NK-92 treated with Interleukin-12 subunit alpha and Interleukin-12 subunit beta, amount 100 ng/mL, for 24 hours (cell line): ENCODE measurements at places on chromosomes 3 and 15.

DNA sequence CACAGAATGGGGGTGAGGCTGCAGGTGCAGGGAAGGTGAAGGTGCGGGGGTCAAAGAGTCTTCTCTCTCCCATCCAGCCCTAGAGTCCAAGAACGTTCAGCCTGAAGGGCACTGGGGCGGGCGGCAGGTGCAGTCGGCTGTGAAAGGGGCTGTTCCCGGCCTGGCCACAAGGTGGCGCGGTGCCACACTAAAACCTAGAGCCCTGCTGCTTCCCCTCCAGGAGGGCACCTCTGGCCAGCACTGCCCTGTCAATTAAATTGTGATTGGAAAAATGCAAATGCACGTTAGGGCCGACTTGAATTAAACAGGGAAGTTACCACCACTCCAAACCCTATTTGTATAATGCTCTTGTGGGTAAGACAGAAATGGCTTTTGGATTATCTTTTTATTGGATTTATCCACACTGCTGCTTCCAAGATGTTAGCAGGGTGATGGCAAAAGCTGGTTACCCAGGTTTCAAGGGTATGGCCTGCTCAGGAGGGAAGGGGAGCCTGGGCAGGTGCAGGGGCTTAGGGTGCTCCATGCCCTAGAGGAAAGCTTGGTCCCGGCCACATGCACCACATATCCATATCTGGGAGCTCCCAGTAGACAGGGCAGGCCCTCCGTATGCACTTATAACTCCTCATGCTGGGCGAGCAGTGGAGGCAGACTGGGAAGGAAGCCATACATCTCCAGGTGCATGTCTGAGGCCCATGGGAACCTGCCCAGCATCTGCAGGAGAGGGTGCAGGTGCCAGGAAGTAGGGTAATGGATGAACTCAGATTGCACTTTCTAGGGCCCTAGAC lies 119.8 kb downstream of the ADCY5 start:
- DNase-seq, result peak; percentile 44

DNA sequence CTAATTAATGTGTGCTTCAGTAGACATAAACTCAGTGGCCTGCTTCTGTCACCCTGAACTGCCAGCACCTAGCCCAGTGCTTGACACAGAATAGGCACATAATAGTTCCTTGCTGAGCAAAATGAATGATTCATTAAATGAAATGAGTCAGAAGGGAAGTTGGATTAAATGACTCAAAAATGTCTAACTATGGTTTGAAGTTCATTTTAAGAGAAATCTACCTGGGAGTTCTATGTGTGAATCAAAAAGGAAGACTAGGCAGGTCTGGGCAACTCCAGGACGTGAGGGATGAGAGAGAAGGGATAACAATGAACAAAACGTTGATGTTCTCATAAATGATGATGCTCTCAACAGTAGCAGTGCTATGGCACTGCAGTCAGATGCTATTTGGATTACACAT lies 175.0 kb downstream of the CFAP20DC start:
- no peak for DNase-seq

GRCh38 chr3:46114323-46114988 lies 87.2 kb upstream of the XCR1 start:
- no peak for DNase-seq

- DNase-seq, result no peak
Measured at GRCh38 chr3:138450704-138451424, 16.4 kb downstream of the ESYT3 start.

GRCh38 chr15:66359740-66360139 lies 3.3 kb upstream of the TIPIN start:
- DNase-seq, result no peak

DNA sequence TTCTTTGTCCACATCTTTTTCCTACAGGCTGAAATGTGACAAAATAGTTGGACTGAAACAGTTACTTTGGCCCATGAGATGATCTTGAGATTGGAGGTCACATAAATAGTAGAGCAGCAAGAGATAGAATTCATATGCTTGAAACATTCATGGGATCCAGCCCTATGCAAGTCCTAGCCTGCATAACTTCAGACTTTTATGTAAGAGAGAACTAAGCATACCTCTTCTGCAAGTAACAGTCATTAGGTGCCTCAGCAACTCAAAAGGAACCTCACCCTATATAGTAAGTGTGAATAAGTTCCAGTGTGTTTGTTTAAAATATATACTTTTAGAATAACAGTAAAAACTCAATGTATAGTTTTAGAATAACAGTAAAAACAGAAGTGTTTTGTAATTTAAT lies 138.0 kb upstream of the P2RY1 start:
- DNase-seq, result no peak

GRCh38 chr3:147361454-147362420 lies 44.6 kb downstream of the ZIC4 start:
- peak; percentile 9 for DNase-seq

DNA sequence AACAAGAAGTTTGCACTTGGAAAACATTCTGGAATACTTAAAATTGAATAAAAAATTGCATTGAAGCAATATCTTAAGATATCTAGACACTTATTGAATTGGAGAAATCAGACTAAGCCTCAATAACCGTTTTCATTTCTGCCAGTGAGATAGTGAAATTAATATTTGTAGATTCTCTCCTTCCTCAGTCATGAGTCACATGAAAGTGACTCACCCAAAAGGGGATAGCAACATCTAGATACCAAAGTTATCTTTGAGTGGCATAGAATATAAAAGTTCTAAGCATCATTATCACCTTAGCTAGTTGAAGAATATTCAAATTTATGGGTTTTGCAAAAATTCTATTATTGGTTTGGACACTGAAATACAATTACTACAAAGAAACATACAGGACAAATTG lies 614.8 kb upstream of the ZNF717 start:
- DNase-seq, result no peak

- no peak for DNase-seq
Measured at GRCh38 chr3:65960087-65960486, 78.6 kb downstream of the MAGI1 start.

GRCh38 chr3:46899151-46900006 lies 21.9 kb downstream of the PTH1R start:
- no peak for DNase-seq
